Fibroblast of lung (primary cell): ENCODE measurements at places on chromosomes 16 and 17. TPM values are rescaled to one million over a fixed set of nuclear protein-coding genes. Genes with fewer than 3 reads are reported as not detected.

GRCh38 chr17:48012151-48012520, 25.5 kb downstream of the COPZ2 start:
- DNase-seq: no peak

- DNase-seq: no peak
Measured at GRCh38 chr17:72943826-72944689, 148.4 kb downstream of the SLC39A11 start.

DNA sequence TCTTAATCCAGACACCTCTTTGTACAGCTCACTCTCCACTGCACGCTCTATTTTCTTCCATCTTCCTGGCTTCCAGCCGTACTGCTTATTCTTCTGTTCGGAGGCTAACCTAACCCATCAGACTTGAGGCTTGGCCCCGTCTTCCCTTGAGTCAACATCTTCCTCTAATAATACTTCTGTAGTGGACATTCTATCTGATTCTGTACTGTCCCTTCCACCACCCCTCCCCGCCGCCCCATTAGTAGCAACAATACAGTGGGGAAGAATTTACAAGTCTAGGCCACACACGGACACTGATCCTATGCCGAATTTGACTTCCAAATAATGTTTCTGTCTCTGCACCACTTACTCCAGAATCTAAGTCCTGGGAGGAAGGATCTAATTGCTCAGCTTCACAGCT, 86.0 kb upstream of the TNRC6A start:
- no peak for DNase-seq

- no peak for DNase-seq
Measured at GRCh38 chr16:29139261-29139802, 154.5 kb downstream of the LAT start.

GRCh38 chr17:81229666-81229920, 6.8 kb upstream of the CEP131 start:
- DNase-seq: no peak

GRCh38 chr17:78323826-78324390, 36.0 kb downstream of the SOCS3 start:
- no peak for DNase-seq

GRCh38 chr17:8470447-8471047, 34.9 kb downstream of the NDEL1 start:
- DNase-seq: peak; percentile 62

- DNase-seq: peak; percentile 48
Measured at GRCh38 chr16:57045694-57046381, 46.5 kb upstream of the CPNE2 start.

- no peak for DNase-seq
Measured at GRCh38 chr16:46658925-46659324, 30.1 kb downstream of the VPS35 start.

- DNase-seq: peak; percentile 81
Measured at GRCh38 chr16:66894948-66895688, 14.8 kb downstream of the PDP2 start.

DNA sequence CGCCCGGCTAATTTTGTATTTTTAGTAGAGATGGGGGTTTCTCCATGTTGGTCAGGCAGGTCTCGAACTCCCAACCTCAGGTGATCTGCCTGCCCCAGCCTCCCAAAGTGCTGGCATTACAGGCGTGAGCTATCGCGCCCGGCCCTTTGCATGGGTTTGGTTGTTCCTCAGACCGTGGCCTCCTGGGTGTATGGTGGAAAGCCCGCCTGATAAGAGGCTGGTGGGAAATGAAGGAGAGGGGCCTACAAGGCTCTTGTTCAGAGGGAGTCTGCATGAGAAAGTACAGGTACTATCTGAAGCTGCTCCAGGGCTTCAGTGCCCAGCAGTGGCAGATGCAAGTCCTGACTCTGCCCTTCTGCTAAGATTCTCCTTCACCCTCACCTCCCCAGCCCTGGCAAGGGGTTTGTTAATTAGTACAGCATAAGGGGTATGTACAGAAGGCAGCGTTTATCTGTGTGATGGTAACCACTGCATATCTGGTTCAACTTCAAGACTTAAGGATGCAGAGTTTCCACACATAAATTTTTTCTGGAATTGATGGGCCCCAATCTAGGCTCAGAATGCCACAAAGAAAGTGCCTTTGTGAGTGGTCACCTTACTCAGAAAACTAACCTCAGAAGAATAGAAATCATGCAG, 24.2 kb downstream of the GRB7 start:
- no peak for DNase-seq

DNA sequence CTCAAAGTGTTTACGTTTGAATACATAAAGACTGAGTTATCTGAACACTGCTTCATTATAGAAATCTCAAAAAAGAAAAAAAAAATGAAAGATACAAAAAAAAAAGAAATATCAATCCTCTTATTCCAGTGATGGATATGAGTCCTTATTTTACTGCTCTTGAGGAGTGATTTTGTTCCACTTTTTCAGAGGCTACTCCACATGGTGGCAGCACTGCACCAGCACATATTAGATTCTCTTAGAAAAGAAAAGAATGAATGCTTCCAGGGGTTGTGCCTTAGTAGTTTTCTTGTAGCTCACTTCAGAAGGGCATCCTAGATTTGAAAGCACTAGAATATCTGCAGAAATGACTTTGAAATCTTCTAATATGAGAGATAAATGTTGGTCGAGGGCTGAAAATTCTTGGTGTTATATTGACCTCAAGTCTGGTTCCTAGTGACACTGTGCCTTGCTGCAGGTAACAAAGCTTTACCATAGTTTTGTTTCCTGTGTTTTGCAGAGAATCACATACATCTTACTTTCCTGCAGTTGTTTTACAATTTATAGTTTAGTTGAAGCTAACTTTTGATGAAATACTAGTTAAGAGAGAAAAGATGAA, 25.9 kb downstream of the AP2B1 start:
- DNase-seq: peak; percentile 33

GRCh38 chr17:82957961-82958561, 118.2 kb upstream of the ZNF750 start:
- DNase-seq: no peak

- DNase-seq: no peak
Measured at GRCh38 chr16:50610331-50611262, 62.4 kb downstream of the NKD1 start.

DNA sequence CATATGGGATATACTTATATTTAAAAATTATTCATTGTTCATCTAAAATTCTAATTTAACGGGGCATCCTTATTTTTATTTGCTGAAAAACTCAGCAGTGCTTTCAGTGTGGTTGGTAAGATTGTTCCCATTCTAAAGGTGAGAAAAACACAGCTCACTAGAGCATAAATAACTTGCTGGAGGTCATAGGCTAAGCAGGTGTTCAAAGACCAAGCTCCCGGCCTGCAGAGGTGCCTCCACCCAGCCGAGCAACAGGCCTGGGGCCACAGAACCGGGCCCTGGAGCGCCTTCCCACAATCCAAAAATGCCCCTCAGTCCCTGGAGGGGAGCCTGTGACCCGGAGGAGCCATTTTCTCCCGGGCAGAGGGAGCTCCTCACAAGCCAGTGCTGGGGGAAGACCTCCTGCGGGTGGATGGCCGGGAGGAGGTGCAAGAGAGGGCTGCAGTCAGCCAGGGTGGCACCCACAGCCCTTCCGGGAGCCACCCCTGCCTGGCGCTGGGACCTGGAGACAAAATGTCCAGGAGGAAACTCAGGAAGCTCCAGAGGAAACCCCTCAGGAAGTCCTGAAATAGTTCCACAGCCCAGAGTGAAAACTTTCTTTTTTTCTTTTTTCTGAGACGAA, 14.7 kb downstream of the ABR start:
- no peak for DNase-seq

GRCh38 chr17:33469421-33469820, 176.3 kb upstream of the ASIC2 start:
- DNase-seq: no peak

GRCh38 chr16:83958846-83959565, 6.0 kb downstream of the OSGIN1 start:
- no peak for DNase-seq

DNA sequence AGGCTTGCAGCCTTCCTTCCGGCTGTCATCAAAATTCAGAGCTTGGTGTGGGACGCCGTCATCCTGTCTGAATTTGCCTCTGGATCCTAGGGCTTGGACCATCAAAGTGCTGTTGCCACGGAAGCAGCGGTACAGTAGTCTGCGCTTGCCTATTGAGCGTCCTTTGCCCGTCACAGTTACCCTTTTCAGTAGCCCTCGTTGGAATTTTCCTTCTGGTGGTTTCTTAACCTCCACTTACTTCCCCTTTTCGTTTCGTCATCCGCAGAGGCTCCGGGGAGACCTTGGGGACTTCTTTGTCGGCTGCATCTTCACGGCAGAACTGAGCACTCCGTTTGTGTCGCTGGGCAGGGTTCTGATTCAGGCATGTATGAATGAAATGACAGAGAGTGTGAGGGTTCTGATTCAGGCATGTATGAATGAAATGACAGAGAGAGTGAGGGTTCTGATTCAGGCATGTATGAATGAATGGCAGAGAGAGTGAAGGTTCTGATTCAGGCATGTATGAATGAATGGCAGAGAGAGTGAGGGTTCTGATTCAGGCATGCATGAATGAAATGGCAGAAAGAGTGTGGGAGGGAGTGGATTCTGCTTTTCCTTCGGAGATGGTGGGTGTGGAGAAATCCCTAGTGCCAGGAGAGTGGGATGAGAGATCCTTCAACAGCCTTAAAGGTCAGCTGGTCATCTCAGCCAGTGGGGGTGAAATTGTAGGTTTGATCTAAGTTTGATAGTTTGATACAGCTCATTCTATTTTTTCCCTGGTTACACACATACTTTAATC, 8.0 kb downstream of the TLCD3A start:
- DNase-seq: peak; percentile 12

DNA sequence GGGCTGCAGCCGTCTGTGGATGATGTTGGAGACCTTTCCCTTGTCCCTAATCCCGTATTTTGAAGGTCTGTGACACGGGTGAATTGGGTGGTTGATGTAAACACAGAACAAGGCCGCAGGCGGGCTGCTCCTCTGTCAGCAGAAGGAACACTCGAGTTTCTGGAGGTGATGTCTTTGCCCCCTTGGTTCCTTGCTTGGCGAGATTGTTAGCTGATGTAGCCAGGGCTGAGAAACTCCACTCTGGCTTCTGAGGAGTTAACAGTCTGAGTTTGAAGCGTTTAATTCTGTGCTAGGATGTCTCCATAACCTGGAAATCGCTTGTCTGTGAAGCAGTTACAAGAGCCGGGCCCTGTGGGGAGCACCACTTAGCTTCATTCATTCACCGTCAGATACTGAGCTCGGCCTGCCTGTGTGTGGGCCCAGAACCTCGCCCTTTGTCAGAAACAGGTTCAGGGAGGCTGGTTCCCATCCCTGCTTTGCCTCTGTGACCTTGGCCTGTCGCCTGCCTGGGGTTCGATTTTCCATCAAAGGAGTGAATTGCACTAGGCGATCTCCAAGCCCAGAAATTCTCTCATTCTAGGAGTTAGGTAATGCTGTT, 1.3 kb downstream of the MAPK8IP3 start:
- DNase-seq: peak; percentile 41

- peak; percentile 30 for DNase-seq
Measured at GRCh38 chr16:67158637-67159600, 790 bp downstream of the TRADD start.

GRCh38 chr17:1561420-1562175, 994 bp downstream of the PITPNA start:
- peak; percentile 20 for DNase-seq

The CDT1 gene
- 0.77 and 3.6 TPM in 2 replicates for total RNA-seq

The EVI2B gene
- total RNA-seq: 0.26 and 0.33 TPM in 2 replicates

The GPR142 gene
- not detected in 2 replicates for total RNA-seq

The SLC52A1 gene
- total RNA-seq: 0.26 and 0.66 TPM in 2 replicates

The RAB11FIP4 gene
- total RNA-seq: 0.66 and 1.8 TPM in 2 replicates

The COPZ2 gene
- 49.8 and 63.1 TPM in 2 replicates for total RNA-seq

The ITGB4 gene
- 0.17 and 0.26 TPM in 2 replicates for total RNA-seq

The LRRC46 gene
- under 0.01 TPM in 2 replicates for total RNA-seq

The CLEC19A gene
- not detected in 2 replicates for total RNA-seq

The TP53TG3C gene
- not detected in 2 replicates for total RNA-seq

The AOC3 gene
- total RNA-seq: 0.17 and 0.26 TPM in 2 replicates

The FOXC2 gene
- 0.26 and 0.50 TPM in 2 replicates for total RNA-seq

The KRT15 gene
- 0.17 TPM in 1 of 2 replicates, not detected in the other for total RNA-seq

The MAF gene
- 26.7 and 27.7 TPM in 2 replicates for total RNA-seq

The FNDC8 gene
- total RNA-seq: not detected in 2 replicates

The SLFN14 gene
- not detected in 2 replicates for total RNA-seq

The PRR11 gene
- 1.0 and 6.1 TPM in 2 replicates for total RNA-seq

The C16orf92 gene
- total RNA-seq: not detected in 2 replicates

The UBB gene
- 2,161 and 3,188 TPM in 2 replicates for total RNA-seq
